ENCODE measurements at places on chromosomes 3 and 15.

- DNase-seq: no peak
Observed at GRCh38 chr3:46585799-46586693, 19.9 kb upstream of the LRRC2 start.

DNA sequence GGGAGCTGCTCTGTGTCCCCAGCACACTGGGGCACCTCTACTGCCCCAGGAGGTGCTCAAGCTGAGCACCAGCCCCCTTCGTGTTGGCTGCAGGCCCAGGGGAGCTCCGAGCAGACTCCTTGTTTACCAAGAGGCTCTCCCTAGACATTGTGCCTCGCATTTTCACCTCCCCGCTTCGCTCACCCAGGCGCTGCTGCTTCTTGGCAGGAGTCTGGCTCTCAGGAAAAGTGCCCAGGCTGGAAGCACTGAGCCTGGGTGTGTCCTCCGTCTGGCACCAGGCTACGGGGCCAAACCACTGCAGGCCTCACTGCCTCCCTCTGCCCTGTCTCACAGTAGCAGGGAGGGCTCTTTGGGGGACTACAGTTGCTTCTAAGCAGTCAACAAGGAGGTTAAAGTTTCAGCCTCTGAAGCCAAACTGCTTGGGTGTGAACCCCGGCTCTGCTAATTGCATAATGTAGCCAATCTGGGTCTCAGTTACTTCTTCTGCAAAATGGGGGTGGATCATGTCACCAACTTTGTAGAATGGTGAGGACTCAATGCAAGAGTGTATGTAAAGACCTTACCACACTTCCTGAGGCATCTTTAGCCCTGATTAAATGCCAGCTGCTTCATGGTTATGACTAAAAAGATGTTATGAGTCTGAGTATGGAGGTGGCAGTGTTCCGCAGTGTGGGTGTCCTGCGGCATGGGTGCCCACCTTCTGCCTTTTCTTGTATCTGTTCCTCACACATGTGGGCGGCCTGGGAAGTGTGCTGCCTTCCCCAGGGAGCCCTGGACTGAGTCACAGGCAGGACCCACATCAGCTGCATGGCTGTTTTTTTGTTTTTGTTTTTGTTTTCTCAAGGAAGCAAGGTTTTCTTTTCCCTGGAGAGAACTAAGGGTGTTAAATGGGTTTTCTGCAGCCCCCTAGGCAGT, 88.9 kb downstream of the CLSTN2 start:
- no peak for DNase-seq

DNA sequence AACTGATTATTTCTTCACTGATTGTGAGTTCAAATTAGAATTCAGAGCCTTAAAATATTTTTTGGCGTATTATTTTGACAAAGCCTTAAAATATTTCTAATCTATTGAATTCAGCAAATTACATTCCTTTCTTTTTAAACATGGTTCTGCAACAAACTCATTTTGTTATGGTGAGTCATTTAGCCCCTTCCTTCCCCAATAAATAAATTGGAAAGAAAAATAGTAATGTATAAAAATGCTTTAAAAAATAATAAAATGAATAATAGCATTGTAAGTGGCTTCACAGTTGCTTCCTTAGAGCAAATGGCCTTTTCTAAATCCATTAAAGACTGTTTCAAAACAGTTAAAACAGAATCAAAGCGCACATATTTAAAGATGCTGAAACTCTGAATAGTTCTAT, 12.1 kb downstream of the CSNK1G1 start:
- DNase-seq: no peak

DNA sequence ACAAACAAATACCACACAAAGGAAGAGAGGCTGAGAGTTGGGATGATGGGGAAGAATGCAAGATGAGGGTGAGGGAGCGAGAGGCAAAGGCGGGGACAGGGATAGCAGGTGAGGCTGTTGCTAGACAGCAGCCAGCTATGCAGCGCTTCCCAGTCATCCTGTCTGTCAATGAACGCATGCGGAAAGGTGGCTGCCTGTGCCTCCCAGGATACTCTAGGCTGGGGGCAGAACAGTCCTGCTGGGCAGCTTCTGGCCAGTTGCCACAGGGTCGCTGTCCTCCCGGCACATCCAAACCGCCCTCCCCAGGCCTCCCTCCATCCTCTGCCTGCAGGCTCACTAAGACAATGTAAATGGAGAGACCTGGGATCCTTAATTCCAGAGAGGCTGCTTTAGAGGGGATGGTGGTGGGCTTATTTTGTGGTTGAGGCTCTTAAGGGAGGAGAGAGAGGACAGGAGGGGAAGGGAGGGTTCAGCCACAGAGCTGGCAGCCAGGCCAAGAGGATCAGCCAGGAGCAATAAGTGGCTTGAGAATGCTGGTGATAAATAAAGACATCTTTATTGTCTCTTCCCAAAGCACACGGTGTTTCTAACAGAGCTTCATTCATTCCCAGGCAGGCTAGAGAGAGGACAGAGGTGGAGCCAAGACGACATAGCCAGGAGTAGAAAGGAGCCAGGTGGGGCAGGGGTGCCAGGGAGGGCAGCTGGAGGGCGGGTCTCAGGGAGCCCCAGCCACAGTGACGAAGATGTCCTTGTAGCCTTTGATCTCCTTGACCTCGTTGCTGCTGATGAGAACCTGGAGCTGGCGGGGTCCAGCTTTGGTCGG, 9.2 kb upstream of the TGM5 start:
- DNase-seq: no peak

Data from activated T-cell treated with anti-CD3 and anti-CD28 coated beads for 24 hours (primary cell).